ENCODE measurements at places on chromosomes 7 and 10.
A peak's percentile ranks its signal among the peaks of the same experiment; 100 is the strongest.

DNA sequence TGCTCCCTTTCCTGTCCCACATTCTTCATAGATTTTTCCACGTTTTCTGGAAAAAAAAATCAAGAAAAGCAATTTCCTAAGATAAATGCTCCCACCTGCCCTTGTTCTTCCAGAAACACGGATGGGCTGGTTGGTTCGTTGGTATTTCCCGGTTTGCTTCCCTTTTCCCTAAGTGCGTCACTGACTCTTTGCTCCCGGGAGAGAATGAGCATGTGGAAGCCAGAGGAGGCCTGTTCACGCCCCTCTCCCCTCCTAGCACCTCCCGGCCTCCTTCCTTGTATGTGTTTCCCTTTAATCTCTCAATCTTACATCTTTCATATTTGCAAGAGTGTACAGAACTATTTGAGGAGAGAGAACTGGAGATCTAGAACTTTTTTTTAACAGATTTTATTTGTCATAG is 442.0 kb downstream of the GFRA1 start:
- DNase-seq = no peak

DNA sequence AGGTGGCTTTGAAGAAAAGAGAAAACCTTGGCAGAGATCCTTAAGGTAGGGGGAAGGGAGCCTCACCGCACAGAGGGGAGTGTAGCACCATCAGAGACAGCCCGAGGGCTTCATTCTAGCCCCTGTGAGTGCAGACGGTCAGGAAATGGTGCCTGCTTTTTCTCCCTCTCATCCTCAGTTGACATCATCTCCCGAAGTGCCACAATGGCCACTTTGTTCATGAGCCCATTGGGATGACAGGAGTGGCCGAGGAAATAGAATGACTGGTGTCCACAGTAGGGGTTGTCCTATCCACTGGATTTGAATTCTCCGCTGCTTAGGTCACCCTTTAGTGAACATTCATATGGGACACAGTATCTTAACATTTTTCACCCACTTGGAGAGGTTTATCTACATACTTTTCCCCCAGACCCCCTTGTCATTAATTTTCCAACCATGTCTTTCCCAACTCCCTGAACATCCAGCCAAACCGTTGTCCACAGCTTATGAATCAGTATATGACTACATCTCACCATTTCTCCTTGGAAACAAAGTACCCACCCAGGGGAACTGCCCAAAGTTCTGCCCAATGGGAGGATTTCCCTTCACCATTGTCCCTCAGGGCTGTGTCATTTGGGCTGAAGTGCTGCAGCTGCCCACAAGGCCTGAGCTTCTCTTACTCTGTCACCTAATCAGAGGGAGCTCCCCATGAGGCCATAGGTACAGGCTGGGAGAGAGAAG is 108.8 kb downstream of the ADCY1 start:
- DNase-seq = no peak

GRCh38 chr10:103445767-103446567 is 6.2 kb downstream of the CALHM2 start:
- no peak for DNase-seq

DNA sequence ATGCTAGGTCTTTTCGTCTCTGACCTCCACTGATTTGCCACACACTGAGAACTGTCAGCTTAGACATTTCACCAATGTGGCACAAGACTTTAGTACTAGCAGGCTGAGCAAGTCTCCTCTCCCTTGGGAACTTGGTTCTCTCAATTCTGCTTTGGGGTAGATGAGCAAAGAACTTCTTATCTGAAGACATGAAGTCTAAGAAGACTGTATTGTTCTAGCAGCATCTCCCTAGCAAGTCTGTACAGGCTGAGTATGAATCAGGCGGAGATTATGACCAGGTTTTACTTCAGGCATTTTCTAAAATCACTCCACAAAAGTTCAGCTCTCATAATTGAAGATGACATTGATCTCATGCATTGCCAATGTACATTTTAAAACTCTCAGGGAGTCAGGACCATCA is 23.8 kb upstream of the STN1 start:
- no peak for DNase-seq

DNA sequence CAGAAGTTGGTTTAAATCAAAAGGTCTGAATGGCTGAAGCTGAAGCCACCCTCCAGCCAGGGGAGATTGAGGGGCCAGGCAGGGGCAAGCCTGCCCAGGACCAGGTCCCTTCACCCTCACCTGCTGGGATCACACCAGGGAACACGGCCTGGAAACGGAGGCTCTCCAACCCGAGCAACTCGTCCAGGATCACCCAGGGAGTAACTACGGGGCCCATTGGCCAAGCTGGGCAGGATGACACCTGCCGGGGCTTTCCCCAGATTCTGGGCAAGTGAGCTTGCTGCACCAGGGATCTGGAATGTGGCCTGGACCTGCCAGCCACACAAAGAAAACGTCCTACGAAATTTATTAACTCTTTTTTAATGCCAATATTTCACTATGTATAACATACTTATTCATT is 30.4 kb upstream of the PPP2R2D start:
- no peak for DNase-seq

DNA sequence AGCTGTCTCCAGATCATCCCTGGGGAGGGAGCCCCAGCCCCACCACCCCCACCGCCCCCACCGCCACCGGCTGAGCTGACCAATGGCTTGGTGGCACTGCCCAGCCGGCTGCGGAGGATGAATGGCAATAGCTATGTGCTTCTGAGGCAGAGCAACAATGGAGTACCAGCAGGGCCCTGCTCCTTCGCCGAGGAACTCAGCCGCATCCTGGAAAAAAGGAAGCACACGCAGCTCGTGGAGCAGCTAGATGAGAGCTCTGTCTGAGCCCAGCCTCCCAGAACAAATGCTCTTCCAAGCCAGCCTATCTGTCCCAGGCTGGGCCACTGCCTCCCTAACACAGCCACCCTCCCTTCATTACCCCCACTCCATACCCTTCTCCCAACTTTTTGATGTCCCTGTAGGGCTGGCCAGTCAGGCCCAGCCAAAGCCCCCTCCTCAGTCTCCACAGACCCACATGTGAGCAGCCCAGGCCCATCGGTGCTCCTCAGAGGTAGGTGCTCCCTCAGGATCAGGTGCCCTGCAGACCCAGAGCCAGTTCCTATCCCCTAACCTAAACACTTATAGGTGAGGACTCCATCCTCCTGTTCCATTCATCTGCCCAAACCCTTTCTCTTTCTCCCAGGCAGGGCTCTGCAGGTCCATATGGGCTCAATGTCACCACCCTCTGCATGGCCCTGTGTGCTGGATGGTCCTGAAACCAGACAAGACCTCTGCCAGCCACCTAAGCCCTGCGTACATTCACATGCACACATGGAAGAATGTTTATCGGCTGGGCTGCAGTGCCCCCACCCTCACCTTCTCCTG is 3.2 kb downstream of the MRPL43 start:
- DNase-seq = no peak

GRCh38 chr7:112150823-112151641 is 55.2 kb downstream of the DOCK4 start:
- peak; percentile 18 for DNase-seq

DNA sequence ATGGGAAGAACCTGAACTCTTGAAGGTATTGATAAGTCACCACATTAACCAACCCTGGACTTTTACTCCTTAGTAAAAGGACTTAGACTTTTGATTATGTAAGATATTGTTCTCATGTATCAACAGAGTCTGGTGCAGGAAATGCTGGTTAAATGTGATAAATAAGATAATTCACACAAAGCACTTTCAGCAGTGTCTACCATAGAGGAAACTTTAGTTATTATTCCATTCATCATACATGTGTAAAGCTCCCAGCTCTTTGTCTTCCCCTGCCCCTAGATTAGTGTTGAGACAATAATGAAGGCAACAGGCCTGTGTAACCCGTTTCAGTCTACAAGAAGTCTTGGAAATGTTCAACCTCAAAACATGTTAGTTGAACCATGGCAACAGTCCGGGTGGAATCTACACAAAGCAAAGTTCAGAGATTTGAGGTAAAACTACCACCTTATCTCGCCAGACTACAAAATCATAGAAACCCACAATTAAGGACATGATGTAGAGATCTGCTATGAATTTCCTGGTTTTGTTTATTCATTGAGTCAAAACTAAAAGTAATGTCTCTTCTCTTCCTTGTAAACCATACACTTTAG is 109.9 kb upstream of the ADO start:
- DNase-seq = no peak

DNA sequence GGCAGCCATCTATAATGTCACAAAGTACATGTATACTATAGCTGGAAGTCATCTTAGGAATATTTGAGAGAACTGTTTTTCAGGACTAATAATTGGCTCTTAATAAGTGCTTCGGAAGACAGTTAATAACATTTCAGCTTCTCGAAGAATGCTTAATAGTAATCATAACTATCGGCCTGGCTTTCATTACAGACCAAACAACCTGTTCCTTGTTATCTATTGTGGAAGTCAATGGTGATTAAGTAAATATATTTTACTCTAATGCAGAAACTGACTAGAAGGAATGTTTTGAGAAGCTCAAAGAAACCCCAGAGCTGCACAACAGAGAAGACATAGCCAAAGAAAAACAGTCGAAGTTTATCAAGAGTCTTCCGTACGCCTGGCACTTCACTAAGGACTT is 106.8 kb upstream of the FAM133B start:
- DNase-seq = no peak

GRCh38 chr10:71755179-71755879 is 18.0 kb downstream of the VSIR start:
- no peak for DNase-seq

DNA sequence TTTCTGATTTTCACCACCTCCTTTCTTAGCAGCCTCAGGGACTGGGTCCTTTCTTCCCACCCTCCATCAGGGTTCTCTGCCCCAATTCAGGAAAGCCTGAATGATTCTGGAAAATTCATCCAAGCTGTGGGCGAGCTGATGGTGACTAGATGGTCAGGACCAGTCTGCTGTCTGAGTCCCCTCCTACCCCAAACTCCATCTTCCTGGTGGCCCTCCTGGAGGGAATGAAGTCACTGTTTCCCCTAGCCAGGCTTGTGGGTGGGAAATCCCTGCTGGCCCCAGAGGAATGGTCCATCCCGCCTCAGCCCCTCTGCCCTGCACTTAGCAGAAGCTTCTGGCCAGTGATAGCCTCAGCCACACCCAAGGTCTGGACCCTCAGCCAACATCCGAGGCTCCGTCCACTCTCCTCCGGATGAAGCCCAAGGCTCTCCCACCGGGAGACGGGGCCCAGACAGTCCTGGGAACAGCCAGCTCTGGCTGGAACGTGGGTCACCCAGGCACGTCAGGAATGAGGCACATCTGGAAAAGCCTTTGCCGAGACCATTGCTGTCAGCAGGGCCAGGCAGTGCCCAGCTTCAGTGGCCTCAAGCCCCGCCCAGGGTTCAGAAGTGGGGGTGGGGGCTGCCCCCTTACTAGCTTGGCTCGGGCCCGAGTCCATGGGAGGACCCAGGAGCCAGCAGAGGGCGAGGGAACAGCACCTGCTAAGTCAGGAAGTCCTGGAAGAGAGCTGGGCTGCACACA is 4.0 kb upstream of the AQP1 start:
- DNase-seq = no peak

DNA sequence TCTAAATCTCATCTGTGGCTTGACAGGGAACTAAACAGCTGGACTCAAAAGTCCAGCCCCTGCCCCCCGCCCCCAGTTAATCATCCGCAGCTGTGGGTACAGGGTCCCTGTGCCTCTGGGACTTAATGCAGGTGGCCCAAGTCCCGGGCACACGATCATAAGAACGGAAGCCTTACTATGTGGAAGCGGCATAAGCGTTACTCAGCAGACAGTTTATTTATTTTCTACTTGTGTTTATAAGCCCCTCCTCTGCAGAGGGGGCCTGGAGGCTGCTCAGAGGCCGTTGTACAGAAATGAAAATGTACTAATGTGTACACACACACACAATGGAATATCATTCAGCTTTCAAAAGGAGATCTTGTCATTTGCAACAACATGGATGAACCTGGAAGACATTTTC is 158.0 kb upstream of the TNS3 start:
- DNase-seq = no peak

GRCh38 chr10:62842983-62843382 is 26.8 kb upstream of the EGR2 start:
- DNase-seq = no peak

- no peak for DNase-seq
Measured at GRCh38 chr10:129523723-129524316, 56.8 kb downstream of the MGMT start.

GRCh38 chr7:105352018-105352612 is 36.6 kb downstream of the SRPK2 start:
- no peak for DNase-seq

GRCh38 chr7:82017334-82017943 is 247.6 kb upstream of the HGF start:
- no peak for DNase-seq

GRCh38 chr10:72753760-72754231 is 61.9 kb downstream of the MCU start:
- DNase-seq = no peak

GRCh38 chr10:34808801-34809745 is 6.0 kb downstream of the PARD3 start:
- DNase-seq = peak; percentile 49

DNA sequence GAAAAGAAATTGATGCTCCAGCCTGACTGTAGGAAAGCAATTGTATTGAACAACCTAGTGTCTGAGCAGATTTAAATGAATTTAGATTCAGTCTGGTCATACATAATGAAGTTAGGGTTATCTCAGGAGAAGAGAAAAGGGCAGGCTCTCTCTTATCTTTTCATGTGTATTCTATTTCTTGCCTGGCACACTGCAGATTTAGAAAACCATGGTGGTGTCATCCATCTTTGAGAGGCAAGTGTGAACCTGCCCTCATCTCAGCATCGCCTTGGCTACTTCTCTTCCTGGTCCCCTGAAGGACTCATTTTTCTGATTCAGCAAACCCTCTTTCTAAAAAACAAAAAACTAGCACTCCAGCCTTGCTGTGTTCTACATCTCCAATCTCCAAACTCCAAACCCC is 137.7 kb downstream of the LRRC4 start:
- DNase-seq = no peak

GRCh38 chr7:139659922-139660316 is 117.9 kb downstream of the HIPK2 start:
- no peak for DNase-seq

DNA sequence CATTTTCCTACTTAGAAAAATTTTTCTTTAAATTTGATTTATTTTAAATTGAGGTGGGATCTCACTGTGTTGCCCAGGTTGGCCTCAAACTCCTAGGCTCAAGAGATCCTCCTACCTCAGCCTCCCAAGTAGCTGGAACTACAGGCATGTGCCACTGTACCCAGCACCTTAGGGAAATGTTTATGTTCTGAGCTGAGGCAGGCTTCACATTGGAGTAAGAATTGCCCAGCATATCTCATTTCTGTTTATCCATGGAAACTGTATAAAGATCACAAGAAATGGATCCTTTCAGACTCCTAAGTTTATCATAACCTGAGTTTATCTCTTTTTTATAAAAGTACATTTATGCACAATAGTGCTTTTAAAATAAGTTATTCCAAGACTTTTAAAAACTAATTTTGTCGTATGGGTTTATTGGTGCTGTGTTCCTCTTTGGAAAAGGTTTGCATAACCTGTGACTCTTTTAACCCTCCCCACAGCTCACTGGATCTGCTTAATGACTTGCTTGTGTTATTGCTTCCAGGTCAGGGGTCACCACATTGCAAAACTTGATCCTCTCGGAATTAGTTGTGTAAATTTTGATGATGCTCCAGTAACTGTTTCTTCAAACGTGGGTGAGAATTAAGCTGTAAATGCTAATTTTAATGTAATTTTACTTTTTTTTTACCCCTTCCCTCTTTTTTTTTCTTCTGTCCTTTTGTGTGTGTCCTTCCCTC is 40.7 kb downstream of the OGDH start:
- no peak for DNase-seq

All from NCI-H187 (cell line).